ENCODE measurements at places on chromosomes 4 and X.
A peak's percentile ranks its signal among the peaks of the same experiment; 100 is the strongest.

- DNase-seq, result no peak
Measured at GRCh38 chr4:21991050-21991449, 42.5 kb upstream of the KCNIP4 start.

DNA sequence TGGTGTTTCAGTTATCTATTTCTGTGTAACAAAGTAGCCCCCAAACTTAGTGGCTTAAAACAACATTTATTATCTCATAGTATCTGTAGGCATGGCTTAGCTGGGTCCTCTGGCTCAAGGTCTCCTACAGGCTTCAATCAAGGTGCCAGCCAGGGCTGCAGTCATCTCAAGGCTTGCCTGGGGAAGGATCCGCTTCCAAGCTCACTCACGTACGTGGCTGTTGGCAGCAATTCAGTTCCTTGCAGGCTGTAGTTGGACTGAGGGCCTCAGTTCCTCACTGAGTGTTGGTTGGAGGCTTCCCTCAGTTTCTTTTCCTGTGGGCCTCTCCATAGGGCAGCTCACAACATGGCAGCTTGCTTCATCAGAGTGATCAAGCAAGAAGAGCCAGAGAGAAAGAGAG lies 9.3 kb downstream of the FAM120C start:
- no peak for DNase-seq

DNA sequence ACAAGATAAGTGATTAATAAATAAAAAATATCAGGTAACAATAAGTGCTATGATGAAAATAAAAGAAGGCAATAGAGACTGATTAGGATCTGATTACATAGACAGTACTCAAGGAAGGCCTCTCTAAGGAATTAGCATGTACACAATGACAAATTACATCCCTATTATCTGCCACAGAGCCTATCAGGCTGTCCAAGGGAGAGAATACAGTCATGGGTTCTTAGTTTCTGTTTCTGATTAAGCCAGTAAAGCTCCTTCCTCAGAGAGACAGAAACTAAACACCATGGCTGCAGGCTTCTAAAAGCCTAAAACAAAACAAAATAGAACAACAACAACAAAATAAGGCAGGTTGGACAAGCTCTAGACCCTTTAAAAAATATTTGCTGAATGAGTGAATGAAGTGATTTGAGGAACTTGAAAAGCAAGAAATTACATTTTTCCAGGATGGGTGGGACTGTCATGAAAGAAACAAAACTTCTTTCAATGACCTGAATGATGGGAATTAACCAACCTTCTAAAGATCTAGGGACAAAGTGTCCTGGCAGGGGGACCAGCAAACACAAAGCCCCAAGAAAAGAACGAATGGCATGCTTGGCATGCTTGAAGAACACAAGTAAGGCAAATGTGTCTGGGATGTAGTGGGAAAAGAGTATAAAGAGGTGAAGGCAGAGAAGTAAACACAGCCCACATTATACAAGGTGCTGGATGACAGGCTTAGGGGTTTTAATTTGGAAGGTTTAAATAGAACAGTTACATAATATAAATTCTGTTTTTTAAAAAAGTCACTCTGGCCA lies 44.1 kb downstream of the NAA11 start:
- DNase-seq, result no peak

DNA sequence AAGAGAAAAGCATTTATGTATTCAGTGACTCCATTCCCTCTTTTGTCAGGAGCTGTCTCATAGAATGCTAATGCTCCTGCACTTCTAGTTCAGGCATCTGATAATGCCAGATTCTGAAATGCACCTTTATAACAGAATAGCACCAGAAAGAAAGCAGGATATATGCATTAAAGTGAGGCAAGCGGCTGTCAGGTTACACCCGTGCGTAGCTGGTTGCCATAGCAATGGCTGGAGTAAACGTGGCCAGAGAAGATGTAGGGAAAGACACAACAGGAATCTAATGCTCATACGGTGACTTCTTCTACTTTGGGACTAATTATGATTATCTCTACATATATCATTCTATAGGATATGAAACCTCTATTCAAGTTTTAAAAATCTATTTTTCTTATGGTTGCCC lies 5.9 kb downstream of the EMCN start:
- DNase-seq, result no peak

DNA sequence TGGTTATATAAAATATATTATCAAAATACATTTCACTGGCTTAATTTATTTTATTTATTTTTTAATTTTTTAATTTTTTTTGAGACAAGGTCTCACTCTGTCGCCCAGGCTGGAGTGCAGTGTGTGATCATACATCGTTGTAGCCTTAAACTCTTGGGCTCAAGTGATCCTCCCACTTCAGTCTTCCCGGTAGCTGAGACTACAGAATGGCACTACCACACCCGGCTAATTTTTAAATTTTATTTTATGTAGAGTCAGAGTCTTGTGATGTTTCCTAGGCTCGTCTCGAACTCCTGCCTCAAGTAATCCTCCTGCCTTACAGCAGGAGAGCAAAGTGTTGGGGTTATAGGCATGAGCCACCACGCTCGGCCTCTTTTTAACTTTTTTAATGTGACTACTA lies 143.8 kb downstream of the CEP135 start:
- DNase-seq, result no peak

DNA sequence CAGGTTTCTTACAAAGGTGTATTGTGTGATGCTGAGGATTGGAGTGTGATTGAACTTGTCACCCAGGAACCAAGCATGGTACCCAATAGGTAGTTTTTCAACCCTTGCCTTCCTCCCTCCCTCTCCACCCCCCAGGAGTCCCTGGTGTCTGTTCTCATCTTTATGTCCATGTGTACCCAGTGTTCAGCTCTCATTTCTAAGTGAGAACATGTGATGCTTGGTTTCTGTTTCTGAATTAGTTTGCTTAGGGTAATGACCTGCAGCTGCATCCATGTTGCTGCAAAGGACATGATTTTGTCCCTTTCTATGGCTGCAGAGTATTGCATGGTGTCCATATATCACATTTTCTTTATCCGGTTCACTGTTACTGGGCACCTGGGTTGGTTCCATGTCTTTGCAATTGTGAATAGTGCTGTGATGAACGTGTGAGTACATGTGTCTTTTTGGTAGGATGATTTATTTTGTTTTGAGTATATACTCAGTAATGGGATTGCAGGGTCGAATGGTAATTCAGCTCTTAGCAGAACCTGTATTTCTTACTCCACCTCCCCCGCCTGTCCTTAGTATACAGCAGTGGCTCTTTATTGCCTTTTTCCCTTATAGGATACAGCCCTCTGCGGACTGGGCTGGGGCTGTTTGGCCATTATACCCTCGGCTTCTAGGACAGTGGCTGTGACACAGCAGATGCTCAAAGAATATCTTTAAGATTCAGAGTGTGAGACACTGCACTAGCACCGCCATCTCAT lies 145.4 kb downstream of the PTTG2 start:
- DNase-seq, result no peak

- DNase-seq, result no peak
Measured at GRCh38 chr4:54215379-54216077, 13.6 kb upstream of the PDGFRA start.

DNA sequence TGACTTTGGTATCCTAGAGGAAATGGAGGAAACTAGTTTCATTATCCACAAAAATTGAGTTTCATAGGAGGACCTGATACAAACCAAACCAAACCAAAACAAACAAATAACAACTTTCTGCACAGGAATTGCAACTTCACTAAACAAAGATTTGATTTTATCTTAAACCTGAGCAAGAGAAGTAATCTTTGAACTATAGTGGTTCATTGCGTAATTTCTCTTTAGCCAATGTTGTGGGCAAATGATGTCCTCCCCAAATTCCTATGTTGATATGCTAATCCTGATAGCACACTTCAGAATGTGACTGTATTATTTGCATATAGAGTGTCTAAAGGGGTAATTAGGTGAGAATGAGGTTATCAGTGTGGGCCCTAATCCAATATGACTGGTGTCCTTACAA lies 102.4 kb downstream of the CAMK2D start:
- DNase-seq, result no peak

- no peak for DNase-seq
Measured at GRCh38 chr4:178752954-178753525, 1310.8 kb upstream of the AGA start.

DNA sequence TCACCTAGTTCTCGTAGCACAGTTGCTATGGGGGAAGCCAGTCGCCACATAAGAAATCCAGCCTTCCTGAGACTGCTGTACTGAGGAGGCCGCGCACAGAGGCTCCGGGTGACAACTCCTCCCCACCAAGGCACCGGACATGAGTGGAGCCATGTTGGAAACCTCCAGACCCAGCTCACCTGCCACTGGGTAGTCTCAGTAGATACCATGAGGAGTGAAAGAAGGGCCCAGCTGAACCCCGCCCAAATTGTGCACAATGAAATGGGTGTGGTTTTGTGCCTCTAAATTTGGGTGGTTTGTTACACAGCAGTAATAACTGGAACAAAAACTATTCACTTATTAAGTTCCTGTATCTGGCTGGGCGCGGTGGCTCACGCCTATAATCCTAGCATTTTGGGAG lies 198.7 kb downstream of the BCOR start:
- DNase-seq, result no peak

DNA sequence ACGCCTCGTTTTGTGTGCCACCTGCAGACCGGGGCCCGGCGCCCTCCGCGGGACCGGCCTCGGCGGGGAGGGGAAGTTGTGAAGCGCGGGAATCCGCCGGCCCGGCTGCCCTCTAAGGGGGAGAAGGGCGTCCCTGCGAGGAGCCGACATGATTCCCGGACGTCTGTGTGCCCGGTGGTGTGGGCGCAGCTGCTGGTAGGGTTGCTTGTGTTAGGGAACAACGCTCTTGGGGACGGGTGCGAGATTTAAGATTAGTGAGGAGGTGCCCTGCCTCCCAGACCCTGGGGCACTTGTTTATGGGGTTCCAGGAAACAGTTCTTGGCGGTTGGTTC lies 627 bp downstream of the CDKN2AIP start:
- peak; percentile 45 for DNase-seq

DNA sequence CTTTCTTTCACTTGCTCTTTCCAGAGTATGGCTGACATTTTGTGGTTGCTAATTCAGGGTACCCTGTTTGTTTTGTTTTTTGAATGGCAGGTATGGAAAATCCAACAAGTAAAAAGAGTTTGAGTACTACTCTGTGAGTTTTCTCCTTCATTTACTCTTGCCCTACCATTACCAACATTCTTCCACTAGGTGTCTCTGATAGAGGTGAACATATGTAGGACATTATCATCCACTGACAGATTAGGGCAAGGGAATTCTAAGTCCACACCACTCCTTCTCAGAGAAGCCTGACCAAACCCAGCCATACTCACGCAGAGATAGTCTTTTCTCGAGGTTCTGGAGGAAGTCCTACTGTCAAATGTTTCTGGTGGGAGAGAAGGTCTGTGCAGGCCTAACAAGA lies 36.7 kb upstream of the HDAC8 start:
- DNase-seq, result no peak

All from GF-D8 (cell line).